ENCODE measurements at places on chromosomes 7 and 10.

DNA sequence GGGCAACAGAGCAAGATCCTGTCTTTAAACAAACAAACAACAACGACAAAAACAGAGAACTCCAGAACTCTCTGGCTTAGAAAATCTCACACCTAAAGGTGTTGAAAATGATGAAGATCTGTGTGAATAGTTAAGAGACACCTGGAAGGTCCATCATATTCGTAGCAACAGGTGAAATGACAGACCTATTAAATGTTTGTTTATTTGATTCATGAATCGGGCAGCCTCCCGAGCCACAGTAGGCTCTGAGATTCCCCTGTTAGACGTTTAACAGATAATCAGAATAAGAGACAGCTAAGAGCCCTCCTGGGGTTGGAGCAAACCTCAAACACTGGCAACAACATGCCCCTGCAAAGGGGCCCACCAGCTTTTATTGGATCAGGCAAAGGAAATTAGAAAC, 103.7 kb downstream of the LCOR start:
- no peak for DNase-seq

GRCh38 chr7:18655506-18655905, 160.0 kb downstream of the HDAC9 start:
- DNase-seq: no peak

DNA sequence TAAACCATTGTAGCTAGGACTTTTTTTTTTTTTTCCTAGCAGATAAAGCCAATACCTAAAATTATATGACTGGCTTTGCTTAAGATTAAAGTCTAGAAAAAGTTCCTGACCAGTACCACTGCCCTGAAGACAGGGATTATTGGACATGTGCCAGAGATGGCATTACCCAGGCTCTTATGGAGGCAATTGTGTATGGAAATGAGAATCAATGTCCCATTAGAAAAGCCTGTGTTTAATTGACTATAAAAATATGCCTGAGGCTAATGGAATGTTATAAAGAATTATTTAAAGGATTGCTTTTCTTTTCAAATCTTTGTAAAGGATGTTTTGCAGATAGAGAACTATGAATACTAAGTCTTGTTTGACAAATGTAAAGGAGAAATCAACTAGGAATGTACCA, 196.7 kb downstream of the ANK3 start:
- DNase-seq: no peak

- no peak for DNase-seq
Observed at GRCh38 chr7:150572496-150572895, 5.3 kb downstream of the GIMAP4 start.

GRCh38 chr7:28695300-28696295, 262.5 kb downstream of the TRIL start:
- DNase-seq: no peak

DNA sequence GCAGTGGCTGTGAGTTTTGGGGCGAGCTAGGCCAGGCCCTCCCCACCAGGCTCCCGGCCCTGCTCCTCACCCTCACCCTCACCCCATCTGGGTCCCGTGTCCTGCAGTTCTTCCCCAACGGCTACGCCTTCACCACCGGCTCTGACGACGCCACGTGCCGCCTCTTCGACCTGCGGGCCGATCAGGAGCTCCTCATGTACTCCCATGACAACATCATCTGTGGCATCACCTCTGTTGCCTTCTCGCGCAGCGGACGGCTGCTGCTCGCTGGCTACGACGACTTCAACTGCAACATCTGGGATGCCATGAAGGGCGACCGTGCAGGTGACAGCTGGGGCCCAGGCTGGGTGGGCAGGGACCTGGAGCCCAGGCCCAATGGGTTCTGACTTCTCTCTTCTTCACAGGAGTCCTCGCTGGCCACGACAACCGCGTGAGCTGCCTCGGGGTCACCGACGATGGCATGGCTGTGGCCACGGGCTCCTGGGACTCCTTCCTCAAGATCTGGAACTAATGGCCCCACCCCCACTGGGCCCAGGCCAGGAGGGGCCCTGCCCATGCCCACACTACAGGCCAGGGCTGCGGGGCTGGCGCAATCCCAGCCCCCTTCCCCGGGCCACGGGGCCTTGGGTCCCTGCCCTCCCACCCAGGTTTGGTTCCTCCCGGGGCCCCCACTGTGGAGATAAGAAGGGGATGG, 4.9 kb downstream of the GNB2 start:
- no peak for DNase-seq

DNA sequence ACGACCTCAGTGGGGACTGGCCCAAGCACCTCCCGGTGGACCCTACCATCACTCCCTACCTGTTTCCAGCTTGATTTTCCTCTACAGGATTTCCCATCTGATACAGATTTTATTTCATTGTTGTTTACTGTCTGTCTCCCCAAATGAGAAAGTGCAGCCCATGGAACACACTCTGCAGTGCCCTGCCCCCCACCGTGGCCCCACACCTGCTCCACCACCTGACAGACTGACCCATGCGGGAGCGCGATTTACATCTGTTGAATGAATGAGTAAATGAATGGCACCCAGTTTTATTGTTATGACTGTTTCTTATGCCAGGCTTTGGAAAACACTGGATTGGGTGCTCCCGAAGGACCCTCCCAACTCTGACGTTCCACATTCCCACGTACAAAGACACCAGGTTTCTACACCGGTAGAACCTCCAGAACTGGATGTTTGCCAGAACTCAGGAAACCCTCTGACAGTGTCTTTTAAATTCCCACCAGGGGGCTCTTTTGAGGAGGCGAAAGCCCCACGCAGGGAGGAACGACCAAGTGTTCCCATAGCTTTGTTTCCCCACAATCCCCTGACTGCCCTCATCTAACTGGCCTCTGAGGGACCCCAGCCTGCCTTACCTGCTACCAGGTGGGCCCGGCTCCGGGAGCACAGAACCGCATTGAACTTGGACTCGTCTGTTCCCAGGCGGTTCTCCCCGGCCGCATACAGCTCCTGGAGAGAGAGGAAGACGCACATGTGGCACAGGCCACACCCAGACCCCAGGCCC, 29.0 kb downstream of the PLAC9 start:
- peak; percentile 26 for DNase-seq

- DNase-seq: no peak
Observed at GRCh38 chr7:156026076-156026600, 213.9 kb upstream of the SHH start.

DNA sequence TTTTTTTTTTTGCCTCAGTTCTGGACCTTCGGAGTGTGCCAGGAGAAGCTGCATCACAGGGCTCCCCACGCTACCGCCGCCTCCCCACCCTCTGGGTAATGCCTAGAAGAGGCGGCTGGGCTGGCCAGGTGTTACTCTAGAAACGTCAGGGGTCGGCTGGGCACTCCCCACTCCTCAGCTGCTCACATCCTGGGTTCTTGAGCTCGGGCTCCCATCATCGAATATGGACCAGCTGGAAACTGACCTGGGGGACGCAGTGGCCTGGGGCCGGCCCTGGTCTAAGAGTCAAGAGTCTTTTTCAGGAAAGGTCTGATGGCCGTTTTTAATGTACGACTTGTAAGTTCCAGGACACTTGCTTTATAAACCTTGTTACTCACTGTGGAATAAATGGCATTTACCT, 326.5 kb downstream of the WDR37 start:
- no peak for DNase-seq

GRCh38 chr7:131653418-131654248, 97.2 kb upstream of the PODXL start:
- DNase-seq: no peak

DNA sequence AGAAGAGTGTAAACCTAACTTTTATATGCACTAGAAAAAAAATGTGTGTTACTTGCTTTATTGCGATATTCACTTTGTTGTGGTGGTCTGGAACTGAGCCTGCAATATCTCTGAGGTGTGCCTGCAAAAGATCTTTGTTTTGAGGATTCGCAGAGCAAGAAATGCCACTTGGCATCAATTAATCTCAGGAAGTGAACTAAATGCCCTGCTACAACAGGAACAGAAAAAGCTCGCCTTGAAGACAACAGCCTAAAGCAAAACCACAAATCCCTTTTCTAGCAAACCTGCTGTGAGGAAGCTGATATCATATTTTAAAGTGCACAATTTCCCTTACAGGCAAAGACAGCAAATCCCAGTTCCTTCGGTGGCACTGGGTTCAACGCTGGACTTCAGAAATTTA, 675.8 kb downstream of the KCNMA1 start:
- no peak for DNase-seq

- DNase-seq: no peak
Observed at GRCh38 chr10:125082881-125083575, 77.3 kb downstream of the CTBP2 start.

DNA sequence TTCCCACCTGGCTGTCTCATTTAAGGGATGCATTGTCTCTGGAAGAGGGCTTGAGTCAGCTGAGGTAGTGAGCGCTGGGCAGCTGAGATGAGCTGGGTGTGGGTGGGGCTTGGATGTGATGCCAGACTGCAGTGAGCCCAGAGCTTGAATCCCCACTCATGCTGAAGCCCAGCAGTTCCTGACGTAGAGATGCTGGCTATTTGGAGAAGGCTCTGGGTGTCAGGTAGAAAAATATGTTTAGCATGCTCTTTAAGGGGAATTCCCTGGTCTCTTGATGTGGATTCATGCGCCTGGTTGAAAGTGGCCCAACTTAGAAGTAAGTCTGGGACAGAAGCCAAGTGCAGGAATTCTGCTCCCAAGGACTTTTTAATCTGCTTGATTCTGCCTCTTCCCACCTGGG, 241.5 kb upstream of the IGFBP3 start:
- no peak for DNase-seq

- no peak for DNase-seq
Observed at GRCh38 chr10:58998924-58999713, 177.3 kb upstream of the PHYHIPL start.

- no peak for DNase-seq
Observed at GRCh38 chr10:91886954-91887271, 22.4 kb downstream of the FGFBP3 start.

- DNase-seq: no peak
Observed at GRCh38 chr10:130369645-130370381, 233.6 kb downstream of the GLRX3 start.
